ENCODE measurements at places on chromosomes 2 and 18.

DNA sequence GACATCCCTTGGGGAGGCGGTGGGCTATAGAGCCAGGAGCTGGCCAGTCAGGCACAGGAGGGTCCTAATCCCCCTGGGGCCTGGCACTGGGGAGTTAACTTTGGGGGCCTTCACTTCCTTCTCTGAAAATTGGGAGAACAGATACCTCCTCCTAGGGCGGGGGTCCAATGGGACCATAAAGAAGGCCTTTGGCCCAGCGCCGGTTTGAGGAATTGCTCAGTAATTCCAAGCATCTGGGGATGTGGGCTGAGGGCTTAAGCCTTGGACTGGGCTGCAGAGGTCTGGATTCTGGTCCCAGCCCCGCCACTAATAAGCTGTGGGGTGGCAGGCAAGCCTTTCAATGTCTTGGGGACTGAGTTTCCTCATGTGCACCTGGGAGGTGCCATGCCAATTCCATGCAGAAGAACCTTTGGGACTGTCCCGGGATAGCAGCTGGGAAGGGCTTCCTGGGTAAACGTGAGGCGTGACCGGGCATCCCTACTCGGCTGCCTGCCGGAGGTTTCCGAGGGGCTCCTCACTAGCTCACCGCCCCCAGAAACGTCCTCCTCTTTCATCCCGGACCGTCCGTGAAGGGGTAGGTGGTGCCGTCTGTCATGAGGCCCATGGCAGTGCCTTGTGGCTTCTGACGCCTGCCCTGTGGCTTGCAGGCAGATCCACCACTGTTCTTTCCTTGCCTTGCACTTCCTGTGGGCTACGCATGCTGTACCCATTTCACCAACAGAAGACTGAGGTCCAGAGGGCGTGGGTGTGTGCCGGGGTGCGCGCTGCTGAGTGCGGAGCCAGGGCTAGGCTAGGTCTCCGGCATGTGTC is 67.4 kb upstream of the HPCAL1 start:
- DNase-seq: no peak

DNA sequence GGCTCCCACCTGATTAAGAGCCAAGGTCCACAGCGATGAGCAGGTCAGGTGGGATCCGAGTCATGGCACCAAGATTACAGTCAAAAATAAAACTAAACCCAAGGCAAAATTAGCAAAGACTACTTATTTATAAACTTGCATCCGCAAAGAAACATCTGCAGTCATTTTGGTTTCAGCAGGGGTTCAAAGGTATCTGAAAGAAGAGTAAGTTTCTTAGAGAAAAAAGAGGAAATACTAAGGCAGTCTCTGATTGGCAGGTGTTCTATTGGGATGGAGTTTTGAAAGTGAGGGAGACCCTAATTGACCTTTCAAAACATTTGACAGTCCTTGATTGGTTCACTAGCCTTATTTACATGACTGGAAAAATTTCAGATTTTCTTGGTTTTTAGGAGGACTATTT is 11.0 kb upstream of the PLB1 start:
- DNase-seq: no peak

GRCh38 chr18:49744376-49745008 is 68.8 kb downstream of the ACAA2 start:
- no peak for DNase-seq

DNA sequence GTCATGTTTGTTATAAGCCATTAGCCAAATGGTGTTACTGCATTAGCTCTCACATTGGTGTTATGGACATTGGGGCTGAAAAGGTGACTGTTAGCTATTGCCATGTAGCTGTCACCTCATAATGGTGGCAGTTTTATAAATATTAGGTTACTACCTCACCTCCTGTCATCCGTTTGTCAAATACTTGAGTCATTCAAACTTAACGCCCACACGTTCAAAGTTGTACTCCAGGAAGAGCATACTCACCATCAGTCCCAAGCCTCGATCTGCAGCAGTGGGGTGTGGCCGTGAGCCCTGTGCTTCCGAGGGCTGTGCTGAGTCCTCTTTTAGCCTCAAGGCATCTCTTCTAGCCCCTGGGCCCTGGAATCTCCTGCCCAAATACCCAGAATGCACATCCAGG is 87.3 kb downstream of the PDK1 start:
- DNase-seq: no peak
